ENCODE measurements at places on chromosomes 6 and 20. TPM values are rescaled to one million over a fixed set of nuclear protein-coding genes. Genes with fewer than 3 reads are reported as not detected.

Gene SYNDIG1
- 5.4 TPM for total RNA-seq

Gene MCM3
- 252 TPM for total RNA-seq

Gene RWDD2A
- 3.2 TPM for total RNA-seq

Gene BNIP5
- not detected for total RNA-seq

Gene RBM24
- 0.55 TPM for total RNA-seq

Gene THBD
- 0.15 TPM for total RNA-seq

Gene AAR2
- total RNA-seq: 37.8 TPM

Gene KIAA1755
- 0.18 TPM for total RNA-seq

Gene GSTA2
- not detected for total RNA-seq

Gene NOL4L
- 28.9 TPM for total RNA-seq

Gene DACT2
- total RNA-seq: 1.8 TPM

Gene APOBEC2
- not detected for total RNA-seq

Gene ABCC10
- total RNA-seq: 28.0 TPM

Gene PAK5
- 0.20 TPM for total RNA-seq

Gene DUSP15
- 6.7 TPM for total RNA-seq

Gene OLIG3
- 0.22 TPM for total RNA-seq

Gene SRXN1
- total RNA-seq: 26.2 TPM

Gene MOXD1
- total RNA-seq: 2.5 TPM

Gene MYO6
- total RNA-seq: 48.1 TPM

Gene SIRPB1
- total RNA-seq: 1.0 TPM

Gene RANBP9
- 37.2 TPM for total RNA-seq

Gene GPSM3
- total RNA-seq: 12.0 TPM

Gene BPIFA1
- not detected for total RNA-seq

Gene TMEM14A
- 7.3 TPM for total RNA-seq

Gene CLPSL1
- total RNA-seq: not detected

Gene PGC
- not detected for total RNA-seq

Gene PLCB4
- 10.1 TPM for total RNA-seq

Gene CD93
- not detected for total RNA-seq

Gene NKX2-4
- total RNA-seq: 0.15 TPM

Gene SLC35D3
- 0.57 TPM for total RNA-seq

Gene CYP24A1
- not detected for total RNA-seq

Gene SPINT3
- not detected for total RNA-seq

Gene C6orf58
- not detected for total RNA-seq

Gene CST5
- total RNA-seq: not detected

Gene CRISP1
- not detected for total RNA-seq

All from H9 (cell line).